ENCODE measurements at places on chromosomes 3 and 15. TPM values are rescaled to one million over a fixed set of nuclear protein-coding genes. Genes with fewer than 3 reads are reported as not detected.

Gene RASL12
- total RNA-seq, result 12.8 TPM

Gene LTK
- total RNA-seq, result 23.0 TPM

Gene ATP8B4
- total RNA-seq, result 4.7 TPM

Gene ACTC1
- total RNA-seq, result not detected

Gene ATP10A
- total RNA-seq, result 32.7 TPM

Gene NRG4
- total RNA-seq, result not detected

Gene CEMIP
- total RNA-seq, result 3.3 TPM

Gene CD80
- total RNA-seq, result 7.9 TPM

Gene TRIM71
- total RNA-seq, result 6.0 TPM

Gene COL8A1
- 184 TPM for total RNA-seq

Gene P2RY12
- 2.8 TPM for total RNA-seq

Gene CIDEC
- not detected for total RNA-seq

Gene WNT7A
- 1.0 TPM for total RNA-seq

Gene C3orf49
- not detected for total RNA-seq

Gene FBXO40
- total RNA-seq, result not detected

Gene BCL6
- total RNA-seq, result 89.7 TPM

Gene TRA2B
- total RNA-seq, result 192 TPM

Gene KIF7
- 1.5 TPM for total RNA-seq

Gene GRIP2
- 0.46 TPM for total RNA-seq
